ENCODE measurements at places on chromosomes 16 and 17.

GRCh38 chr17:42422958-42423712 lies at the start of gene CAVIN1:
Gene CAVIN1 (minus strand): TSS chr17:42423256. CDS start chr17:42423097, 159 bp downstream.
- DNase-seq: peak; percentile 99

GRCh38 chr17:19304209-19304608 lies 58.3 kb downstream of the B9D1 start:
- DNase-seq: peak; percentile 26

DNA sequence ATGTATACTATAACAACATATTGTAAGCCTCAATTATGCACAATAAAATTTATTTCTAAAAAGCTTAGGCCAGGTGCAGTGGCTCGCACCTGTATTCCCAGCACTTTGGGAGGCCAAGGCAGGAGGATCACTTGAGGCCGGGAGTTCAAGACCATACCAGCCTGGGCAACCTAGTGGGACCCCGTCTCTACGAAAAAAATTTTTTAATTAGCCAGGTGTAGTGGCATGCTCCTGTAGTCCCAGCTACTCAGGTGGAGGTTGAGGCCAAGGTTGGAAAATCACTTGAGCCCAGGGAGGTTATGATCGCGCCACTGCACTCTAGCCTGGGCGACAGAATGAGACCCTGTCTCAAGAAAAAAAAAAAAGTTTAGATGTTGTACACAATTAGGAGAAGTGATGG lies 45.5 kb downstream of the VMP1 start:
- DNase-seq: no peak

GRCh38 chr16:27253526-27253930 lies 15.0 kb downstream of the NSMCE1 start:
- DNase-seq: peak; percentile 83

GRCh38 chr17:27452828-27453227 lies 3.4 kb upstream of the KSR1 start:
- no peak for DNase-seq

DNA sequence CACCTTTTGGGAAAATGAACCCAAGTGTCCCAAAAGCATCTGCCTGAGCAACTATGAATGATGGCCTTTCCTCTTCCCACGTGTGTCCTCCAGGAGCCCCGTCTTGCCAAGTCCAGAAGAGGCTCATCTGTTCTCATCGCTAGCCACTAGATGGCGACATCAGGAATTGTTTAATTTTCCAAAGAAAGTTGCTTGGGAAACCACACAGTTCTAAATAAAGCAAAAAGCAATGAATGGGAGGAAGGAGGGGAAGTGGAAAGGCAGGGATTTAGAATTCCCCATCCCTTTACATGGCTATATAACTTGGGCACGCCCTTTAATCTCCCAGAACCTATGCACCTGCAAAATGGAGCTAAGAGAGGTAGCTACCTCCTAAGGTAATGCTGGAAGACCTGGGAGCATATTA lies 9.0 kb upstream of the CDH5 start:
- peak; percentile 91 for DNase-seq

- DNase-seq: no peak
Observed at GRCh38 chr17:39738568-39738901, 797 bp downstream of the GRB7 start.

All from fibroblast of the aortic adventitia (primary cell).